Fibroblast of skin of right biceps (primary cell): ENCODE measurements at places on chromosomes 16 and 17.

DNA sequence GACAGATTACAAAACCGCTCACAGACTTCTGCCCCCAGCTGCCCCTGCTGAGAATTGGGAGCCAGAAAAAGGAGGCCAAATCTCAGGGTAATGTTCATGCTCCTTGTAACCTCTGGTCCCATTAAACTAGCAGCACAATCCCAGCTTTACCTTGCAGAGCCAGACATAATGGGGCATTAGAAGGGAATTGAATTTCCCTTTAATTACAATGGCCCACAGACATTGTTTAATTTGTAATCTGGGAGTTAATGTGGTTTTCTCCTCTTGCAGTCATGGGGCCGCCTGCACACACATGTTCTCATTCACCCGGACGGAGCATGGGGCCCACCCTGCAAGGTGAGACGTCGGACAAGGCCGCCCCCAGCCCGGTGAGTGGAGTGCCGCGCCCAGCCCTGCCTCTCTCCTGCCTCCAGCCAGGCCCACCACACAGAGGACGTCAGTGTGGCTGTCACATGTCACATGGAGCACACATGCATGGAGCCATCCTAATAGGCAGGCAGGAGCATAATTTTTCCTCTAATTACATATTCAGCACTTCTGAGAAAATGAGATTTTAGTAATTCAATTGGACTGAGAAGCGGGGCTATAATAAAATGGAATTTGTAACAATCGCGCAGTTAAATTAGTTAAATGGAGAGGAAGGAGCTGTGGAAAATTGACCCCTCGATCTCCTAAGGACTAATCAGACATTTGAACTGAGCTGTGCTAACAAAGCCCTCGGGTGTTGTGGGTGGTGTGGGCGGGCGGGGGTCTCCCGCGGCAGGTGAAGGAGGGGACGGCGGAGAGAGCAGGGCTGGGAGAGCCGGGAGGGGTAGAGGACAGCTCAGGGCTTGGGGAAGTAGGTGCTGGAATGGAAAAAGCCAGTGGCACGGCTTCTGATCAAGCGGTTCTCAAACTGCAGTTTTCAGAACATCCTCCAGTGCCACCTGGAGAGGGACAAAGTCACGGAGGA lies 87.7 kb downstream of the ENGASE start:
- DNase-seq: no peak

- no peak for DNase-seq
Observed at GRCh38 chr17:73750975-73751374, 106.7 kb upstream of the SDK2 start.

- no peak for DNase-seq
Observed at GRCh38 chr17:42313773-42314566, 25.7 kb downstream of the STAT5A start.

DNA sequence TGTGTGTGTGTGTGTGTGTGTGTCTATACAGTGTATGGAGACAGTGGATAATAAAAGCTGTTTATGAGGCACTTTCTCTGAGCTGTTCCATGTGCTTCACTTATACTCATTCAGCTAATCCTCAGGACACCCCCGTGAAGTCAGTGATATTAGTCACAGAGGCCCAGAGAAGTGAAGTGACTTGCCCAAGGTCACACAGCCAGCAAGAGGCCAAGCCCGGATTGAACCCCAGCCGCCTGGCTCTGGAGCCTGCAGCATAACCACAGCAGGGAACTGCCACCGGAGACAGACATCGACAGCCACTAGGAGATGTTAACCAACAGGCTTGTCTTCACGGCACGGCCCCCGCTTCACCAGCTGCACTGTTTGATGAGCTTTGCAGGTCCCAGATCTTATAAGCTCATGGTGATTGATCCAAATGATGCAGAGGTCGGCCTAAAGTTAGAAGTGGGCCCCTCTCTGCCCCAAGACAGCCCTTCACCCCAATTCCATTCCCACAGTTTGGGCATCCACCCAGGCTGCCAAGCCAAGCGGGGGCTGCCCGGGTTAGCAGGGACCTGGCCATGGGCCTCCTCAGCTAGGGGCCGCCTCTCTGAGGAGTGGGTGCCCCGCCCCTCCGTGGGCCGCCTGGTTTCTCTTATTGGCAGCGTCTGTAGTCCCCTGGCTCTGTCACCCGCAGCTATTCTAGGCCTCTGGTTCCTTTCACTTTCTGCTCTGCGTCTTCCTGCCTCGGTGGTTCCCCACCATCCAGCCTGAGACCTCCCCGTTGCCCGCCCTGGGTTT lies 30.9 kb downstream of the SOCS1 start:
- no peak for DNase-seq

DNA sequence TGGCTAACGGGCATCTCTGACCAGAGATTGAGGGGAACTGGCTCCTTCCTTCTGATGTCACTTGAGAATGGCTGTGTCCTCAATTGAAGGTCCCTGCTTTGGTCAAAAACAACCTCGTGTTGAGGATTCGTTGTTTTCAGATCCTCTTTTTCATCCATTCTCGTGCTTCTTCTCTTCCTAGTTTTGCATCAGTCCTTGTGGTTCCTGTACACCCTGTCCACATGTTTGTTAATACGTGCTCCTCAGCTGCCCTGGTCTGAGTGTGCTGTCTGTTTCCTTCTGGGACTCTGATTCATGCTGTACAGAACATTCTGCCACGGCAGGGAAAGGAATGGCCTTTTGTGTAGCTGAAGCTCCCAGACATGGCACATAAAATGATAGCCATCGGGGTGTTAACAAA lies 863.2 kb upstream of the GOT2 start:
- peak; percentile 14 for DNase-seq

DNA sequence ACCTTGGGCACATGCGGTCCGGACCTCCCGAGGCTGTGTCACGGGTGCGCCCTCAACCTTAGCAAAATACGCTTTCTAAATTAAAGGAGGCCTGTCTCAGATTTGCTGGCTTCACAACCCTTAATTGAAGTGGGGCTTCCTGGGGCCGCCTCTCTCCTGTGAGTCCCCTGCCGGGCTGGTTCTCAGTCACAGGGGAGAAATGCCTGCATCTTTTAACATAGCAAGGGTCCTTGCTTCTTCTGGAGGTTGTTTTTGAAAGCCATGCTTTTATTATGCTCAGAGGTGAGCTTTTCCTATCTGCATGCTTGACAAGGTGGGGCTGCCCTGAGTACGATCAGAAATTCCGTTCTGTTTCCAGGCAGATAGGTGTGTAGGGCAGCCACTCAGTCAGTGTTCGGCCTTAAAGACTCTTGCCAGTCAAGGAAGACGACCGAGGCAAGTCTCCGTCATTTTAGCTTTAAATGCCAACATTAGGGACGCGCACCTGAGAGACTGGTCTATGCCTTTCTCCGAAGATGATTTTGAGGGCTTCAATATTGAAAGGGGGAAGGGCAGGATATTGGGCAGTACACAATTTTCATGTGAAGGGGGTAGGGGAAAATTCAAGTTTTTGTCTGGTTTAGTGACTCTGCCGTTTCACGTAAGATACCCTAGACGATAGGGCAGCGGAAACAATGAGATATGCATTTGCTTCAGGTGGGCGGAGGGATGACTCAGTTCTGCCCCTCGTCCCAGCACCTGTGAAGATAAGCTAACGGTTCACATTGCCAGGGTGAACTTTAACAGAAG lies 5.5 kb upstream of the SLC7A5 start:
- no peak for DNase-seq

GRCh38 chr16:6105115-6105514 lies 1007.5 kb upstream of the EEF2KMT start:
- DNase-seq: peak; percentile 18

- DNase-seq: no peak
Observed at GRCh38 chr16:56700631-56701030, 18.4 kb downstream of the MT1X start.

DNA sequence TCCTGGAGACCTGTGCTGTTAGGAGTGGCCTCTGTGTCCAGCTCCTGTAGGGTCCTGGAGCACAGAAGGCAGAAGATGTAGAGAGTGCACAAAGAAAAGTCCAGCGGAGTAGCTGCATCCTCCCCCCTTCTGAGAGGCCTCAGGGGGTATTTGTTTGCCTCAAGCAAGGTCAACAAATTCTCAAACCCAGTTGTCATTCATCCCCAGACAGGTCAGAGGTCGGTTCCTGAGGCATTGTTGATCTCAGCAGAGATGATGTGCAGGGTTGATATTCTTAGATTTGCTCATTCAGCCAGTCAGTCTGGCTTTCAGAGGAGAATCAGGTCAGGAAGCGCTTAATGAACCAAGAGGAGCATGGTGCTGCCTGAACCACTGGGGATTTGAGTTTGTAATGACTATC lies 8.3 kb upstream of the RBFOX1 start:
- no peak for DNase-seq

- DNase-seq: no peak
Observed at GRCh38 chr16:82252582-82252981, 82.6 kb upstream of the MPHOSPH6 start.

- no peak for DNase-seq
Observed at GRCh38 chr17:43900858-43901754, 6.2 kb downstream of the MPP2 start.

DNA sequence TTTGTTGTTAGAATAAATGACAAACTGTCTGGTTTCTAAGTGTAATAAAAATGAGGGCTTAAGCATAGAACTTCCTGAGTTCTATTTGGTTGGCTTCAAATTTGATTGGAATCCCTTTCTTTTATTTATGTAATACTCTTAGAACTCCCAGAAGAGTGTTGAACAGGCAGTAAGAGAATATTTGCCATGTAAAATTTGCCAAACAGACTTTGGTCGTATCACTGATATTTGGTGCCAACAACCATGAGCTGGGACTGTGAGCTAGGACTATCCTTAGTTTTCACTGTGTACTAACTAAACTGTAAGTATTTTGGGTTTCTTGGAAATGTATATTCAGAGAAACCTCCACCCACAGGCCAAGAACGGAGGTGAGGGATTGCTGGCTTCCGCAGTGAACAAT lies 971.2 kb upstream of the SOX9 start:
- no peak for DNase-seq

DNA sequence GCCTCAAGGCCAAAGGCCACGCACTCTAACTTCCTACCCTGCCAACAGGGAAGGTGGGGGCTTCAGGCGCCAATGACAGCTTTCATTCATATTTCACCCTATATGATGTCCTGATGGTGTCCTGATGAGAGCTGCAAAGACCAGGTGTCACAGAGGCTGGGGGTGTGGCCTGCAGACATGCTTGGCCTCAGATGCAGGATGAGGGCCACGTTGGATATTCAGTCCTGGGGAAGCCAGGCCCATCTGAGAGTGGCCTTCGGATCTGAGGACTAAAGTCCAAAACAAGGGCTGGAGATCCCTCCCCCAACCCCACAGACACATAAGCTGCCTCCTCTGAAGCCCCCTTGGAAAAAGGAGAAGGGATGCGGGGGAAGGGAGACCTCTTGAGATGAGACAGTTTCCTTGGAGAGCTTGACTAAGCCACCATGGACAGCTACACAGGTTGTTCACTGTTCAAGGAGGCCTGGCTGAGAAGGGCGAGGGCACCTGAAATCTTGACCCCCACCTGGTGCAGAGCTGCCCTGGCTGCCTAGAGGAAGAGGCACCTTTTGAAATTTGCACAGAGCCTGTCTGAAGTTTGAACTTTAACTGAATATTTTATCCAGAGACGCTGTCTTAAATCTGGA lies 24.3 kb upstream of the GSG1L start:
- DNase-seq: no peak

- no peak for DNase-seq
Observed at GRCh38 chr17:74227271-74228080, 14.1 kb downstream of the TTYH2 start.

- DNase-seq: no peak
Observed at GRCh38 chr16:918741-919657, 51.8 kb downstream of the LMF1 start.

- DNase-seq: peak; percentile 90
Observed at GRCh38 chr16:12062343-12063003, 85.9 kb downstream of the SNX29 start.

GRCh38 chr16:7315813-7316212 lies 16.8 kb upstream of the RBFOX1 start:
- no peak for DNase-seq

DNA sequence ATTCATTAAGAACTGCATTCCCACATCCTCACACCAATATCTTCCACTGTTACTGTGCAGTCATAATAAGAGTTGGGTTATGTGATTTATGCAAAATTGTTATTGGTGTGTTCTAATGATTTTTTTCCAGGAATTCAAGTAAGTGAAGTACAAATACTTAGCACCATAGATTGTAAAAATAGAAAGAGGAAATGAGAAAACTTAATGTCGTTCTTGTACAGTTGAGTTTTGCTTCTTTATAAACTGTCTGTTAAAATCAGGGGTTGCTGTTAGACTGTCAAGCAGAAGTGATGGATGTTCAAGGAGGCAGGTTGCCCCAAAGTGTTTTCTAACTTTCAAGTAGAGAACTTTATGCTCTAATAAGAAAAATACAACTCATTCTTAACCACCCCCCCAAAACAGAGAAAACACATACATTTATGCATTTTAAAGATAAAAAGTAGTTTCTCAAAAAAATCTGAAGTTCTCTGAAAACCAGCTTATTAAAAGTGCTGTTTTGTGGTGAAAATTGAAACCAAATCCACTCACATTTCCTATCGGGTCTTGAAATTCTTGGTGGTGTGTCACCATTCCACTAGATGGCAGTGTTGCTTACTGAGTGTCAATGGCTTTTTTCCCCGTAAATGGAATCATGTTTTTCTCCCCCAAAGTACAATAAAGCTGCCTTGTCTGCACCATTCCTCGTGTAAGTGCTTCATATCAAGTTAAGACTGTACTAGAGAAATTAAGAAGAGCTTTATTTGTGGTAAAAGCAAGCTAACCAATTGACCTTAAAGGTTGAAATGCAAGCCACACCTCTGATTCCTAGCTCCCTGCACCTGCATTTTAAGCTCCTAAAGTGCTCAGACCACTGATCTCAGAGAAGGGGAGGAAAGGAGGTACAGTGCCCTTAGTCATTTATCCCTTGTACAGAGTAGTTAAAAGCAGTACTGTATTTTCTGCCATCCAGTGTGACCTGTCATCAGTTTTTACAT lies 4.7 kb upstream of the IGSF6 start:
- peak; percentile 48 for DNase-seq

DNA sequence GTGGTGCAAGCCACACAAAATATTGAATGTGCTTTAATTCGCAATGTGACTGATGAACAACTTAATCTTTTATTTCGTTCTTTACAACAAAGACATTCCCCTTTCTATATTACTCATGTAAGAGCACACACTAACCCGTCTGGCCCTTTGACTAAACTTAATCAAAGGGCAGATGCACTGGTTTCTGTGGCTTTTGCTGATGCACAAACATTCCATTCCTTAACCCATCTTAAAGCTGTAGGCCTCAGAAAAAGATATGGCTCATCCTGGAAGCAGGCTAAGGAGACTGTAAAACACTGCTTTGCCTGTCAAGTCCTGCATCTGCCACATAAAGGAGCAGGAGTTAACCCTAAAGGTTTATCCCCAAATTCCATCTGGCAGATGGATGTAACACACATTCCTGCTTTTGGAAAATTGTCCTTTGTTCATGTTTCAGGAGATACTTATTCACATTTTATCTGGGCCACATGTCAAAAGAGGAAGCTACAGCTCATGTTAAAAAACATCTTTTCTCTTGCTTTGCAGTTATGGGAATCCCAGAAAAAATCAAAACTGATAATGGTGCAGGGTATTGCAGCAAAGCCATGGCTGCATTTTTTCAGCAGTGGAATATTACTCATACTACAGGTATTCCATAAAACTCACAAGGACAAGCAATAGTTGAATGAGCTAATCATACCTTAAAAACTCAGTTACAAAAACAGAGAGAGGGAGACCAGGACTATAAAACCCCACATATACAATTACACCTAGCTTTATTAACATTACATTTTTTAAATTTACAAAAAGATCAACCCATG lies 137.2 kb downstream of the AHSP start:
- no peak for DNase-seq
